HFFc6 (cell line): ENCODE measurements at places on chromosomes 5 and 9.

DNA sequence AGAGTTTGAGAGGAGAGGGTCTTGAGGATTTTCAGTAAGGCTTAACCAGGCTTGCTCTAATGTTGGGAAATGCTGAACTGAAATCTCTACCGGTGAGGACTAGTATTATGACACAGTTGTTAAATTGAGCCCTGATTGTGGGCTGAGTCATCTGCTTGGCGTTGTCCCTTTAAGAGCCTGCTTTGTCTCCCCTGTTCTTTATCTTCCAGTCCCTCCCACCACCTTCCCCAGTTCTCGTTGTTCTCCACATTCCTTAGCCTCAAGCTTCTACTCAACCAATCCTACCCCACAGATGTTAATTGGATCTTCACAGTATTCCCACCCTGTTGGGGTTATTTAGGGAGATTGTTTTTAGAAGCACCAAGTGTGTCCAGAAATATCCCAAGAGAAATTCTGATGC lies 57.6 kb downstream of the ANKRD55 start:
- H3K27me3 ChIP-seq, result no peaks in the 10 kb centered on the region
- H3K36me3 ChIP-seq, result no peaks in the 10 kb centered on the region
- peak overlapping the region; percentile 30 for H3K27ac ChIP-seq
- peak overlapping the region; percentile 31 for H3K4me3 ChIP-seq

GRCh38 chr5:2206293-2207108 lies 323.8 kb upstream of the IRX4 start:
- H3K27me3 ChIP-seq, result peaks cover 3% of the 10 kb centered on the region
- no peak for DNase-seq
- H3K27ac ChIP-seq, result no peak overlapping the region
- H3K4me3 ChIP-seq, result no peak overlapping the region
- no peaks in the 10 kb centered on the region for H3K4me1 ChIP-seq

DNA sequence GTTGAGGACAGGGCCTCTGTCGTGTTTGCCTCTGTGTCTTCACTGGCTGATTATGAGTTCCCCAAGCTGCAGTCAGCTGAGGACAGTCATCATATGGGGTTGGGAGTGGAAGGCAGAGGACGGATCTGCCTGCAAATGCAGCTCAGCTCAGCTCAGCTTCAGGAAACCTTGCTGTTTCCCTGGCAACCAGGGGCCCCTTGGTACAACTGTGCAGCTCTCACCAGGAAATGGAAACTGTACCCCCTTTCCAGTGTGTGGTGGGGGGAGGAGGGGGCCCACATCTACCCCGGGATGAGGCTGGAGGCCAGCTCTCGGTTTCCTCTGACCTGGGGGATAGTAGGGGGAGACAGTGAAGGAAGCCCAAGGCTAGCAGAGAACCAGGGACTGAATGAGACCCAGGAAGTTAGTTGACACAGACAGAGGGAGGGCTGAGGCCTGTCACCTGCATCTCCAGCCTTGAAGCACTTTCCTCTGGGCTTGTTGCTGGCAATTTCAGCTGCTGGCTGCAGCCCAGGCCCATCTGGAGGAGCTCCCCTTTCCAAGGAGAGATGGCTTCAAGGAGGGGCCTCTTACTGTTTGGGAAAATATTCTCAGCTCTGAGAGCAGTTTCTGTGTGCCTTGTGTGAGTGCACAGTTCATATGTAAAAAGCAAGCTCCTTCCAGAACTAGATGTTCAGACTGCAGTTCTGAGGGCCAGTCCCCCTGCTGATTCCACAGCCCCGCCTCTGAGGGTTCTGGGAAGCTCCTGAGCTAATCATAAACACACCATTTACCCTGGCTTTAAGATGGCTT lies 6.9 kb downstream of the ANXA6 start:
- peaks cover 46% of the 10 kb centered on the region for H3K36me3 ChIP-seq
- H3K27me3 ChIP-seq, result peaks cover 4% of the 10 kb centered on the region; the same call in 1 of the 2 replicates
- H3K4me1 ChIP-seq, result peaks cover 84% of the 10 kb centered on the region
- peak; percentile 43 for DNase-seq
- H3K4me3 ChIP-seq, result peak overlapping the region; percentile 36

DNA sequence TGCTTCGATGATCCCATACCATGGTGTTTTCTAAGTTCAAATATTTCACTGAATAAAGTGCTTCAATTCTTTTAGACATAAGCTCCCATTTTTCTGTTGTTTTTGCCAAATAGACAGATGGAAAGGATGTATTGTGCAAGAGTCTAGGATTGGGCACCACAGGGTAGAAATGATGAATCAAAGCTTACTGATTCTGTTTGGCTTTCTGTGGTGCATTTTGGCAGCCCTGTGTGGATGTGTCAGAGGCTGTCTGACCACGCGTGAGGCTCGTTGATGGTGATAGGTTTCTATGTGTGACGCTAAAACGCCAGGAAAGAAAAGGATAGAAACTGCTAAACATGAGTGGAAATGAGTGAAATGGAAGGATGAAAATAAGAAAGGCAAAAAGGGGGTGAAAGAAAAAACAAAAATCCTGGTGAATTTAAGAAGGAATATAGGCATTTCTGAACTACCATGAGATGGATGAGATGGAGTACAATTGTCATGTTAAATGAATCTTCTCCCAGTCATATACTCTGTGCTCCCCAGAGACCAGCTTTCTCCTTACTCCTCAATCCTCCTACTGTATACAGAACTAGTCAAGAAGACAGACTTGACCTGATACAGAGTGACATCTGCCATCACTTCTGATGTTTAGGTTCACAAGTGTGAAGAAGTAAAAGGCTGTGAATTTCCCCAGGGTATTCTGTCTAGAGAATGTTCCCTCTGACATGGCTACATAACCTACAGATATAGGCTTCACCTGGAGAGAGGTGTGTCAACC lies 54.4 kb downstream of the ANKH start:
- H3K27me3 ChIP-seq, result peaks cover 2% of the 10 kb centered on the region
- peak overlapping the region; percentile 60 for H3K4me3 ChIP-seq
- H3K36me3 ChIP-seq, result no peaks in the 10 kb centered on the region; the same call in 1 of the 2 replicates
- peak; percentile 78 for DNase-seq

DNA sequence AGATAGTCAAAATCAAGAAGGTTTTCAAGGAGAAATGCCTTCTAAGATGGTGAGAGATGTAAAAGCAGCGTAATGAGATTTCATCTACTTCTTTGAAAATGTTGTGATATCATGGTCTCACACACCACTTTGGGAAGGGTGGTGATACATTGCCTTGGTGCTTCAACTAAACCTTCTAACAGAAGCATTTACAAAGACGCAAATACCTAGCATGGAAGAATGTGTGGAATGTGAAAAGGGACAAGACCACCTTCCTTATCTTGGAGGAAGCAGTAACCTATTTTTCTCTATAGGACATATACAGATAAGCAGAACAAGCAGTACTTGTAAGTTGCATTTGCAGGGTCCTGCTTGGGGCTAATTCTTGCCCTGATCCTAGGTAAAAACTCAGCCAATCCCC lies 38.8 kb downstream of the PCA3 start:
- H3K27me3 ChIP-seq, result peaks cover 20% of the 10 kb centered on the region
- no peaks in the 10 kb centered on the region for H3K36me3 ChIP-seq
- no peak overlapping the region for H3K4me3 ChIP-seq
- H3K27ac ChIP-seq, result no peak overlapping the region
- no peaks in the 10 kb centered on the region for H3K4me1 ChIP-seq

DNA sequence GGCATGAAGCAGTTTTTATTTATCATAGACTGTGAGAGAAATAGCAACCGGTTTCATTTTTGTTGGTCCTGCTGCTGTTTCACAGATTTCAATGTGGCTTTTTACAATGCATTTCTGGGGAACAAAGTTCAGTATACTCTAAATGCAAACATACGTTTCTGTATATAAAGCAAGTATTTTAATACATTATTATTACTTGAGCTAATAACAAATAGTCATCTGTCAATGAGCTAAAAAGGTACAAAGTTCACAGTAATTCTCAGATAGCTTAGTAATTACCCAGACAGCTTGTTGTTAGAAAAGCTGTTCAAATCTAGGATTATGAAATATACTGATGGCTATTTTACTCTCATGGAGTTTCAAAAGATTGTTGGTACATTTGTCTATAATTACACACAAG lies 50.8 kb downstream of the PBX3 start:
- no peak for DNase-seq
- peaks cover 15% of the 10 kb centered on the region for H3K4me1 ChIP-seq
- H3K27me3 ChIP-seq, result no peaks in the 10 kb centered on the region
- peak overlapping the region; percentile 66 for H3K4me3 ChIP-seq
- 0 out of 2 replicates have a peak, but pooled peaks cover 4% of the 10 kb centered on the region for H3K36me3 ChIP-seq
- peak overlapping the region; percentile 58 for H3K27ac ChIP-seq

DNA sequence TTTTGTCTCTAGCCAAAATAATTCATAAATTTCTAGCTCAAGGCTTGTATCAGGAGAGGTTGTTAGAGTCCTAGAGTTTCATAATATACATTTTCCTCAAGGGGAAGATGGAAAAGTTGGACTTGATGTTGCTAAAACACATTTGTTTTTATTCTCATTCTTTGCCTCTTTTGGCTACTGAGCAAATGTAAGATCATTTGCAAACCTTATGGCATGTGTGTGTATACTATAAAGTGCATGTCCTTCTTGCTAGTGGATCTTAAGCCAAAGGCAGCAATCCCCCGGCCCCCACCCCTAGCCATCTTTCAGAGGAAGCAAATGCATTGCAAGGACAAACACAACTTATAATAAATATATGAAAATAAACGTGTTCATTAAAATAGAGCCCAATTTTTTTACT lies 43.0 kb downstream of the ADAMTSL1 start:
- no peak overlapping the region for H3K4me3 ChIP-seq
- H3K27ac ChIP-seq, result no peak overlapping the region
- H3K4me1 ChIP-seq, result peaks cover 30% of the 10 kb centered on the region; the same call in 1 of the 2 replicates

- H3K27me3 ChIP-seq, result peaks cover 2% of the 10 kb centered on the region
- H3K4me1 ChIP-seq, result no peaks in the 10 kb centered on the region
- no peaks in the 10 kb centered on the region for H3K36me3 ChIP-seq
- no peak overlapping the region for H3K4me3 ChIP-seq
- no peak overlapping the region for H3K27ac ChIP-seq
Observed at GRCh38 chr5:57878301-57878722, 395.7 kb upstream of the ACTBL2 start.

- H3K4me1 ChIP-seq, result peaks cover 10% of the 10 kb centered on the region; the same call in 1 of the 2 replicates
- peaks cover 13% of the 10 kb centered on the region for H3K27me3 ChIP-seq
- DNase-seq, result no peak
- H3K27ac ChIP-seq, result no peak overlapping the region
- no peak overlapping the region for H3K4me3 ChIP-seq
Observed at GRCh38 chr9:87386490-87387025, 111.1 kb upstream of the DAPK1 start.

DNA sequence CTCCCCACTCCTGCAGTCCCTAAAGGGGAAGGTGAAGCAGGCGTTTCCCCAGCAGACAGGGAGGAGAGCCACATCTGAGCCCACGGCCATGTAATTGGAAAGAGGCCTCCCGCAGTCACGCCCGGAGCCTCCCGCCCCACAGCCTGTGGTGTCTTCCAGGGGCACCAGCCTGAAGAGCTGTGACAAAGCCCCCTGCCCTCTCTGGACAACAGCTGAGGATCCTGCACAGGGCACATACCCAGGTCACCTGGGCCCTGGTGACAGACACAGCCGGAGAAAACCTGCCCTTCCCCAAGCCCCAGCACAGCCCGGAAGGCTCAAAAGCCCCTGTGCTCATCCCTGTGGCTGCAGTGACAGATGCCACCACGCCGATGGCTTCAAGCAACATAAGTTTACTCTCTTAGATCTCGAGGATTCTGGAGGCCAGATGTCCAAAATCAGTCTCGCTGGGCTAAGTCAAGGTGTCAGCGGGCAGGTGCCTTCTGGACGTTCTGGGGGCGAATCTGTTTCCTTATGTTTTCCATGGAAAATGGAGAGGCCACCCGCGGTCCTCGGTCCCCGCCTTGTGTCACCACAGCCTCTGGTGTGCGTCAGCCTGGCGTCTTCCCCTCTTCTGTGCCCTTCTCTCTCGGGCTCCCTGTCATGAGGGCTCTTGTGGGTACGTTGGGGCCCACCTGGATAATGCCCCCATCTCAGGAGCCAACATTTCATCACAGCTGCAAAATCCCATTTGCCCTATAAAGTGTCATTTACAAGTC lies 71.5 kb downstream of the PSMB7 start:
- peaks cover 17% of the 10 kb centered on the region for H3K36me3 ChIP-seq
- H3K27me3 ChIP-seq, result peaks cover 25% of the 10 kb centered on the region
- H3K27ac ChIP-seq, result peak overlapping the region; percentile 91
- H3K4me3 ChIP-seq, result peak overlapping the region; percentile 81; the same call in 1 of the 2 replicates
- DNase-seq, result no peak
- H3K4me1 ChIP-seq, result peaks cover 28% of the 10 kb centered on the region

GRCh38 chr9:96061293-96061987 lies 185.9 kb downstream of the ERCC6L2 start:
- H3K4me3 ChIP-seq, result no peak overlapping the region; the same call in 1 of the 2 replicates
- peak; percentile 19 for DNase-seq
- H3K4me1 ChIP-seq, result peaks cover 10% of the 10 kb centered on the region; the same call in 1 of the 2 replicates
- no peaks in the 10 kb centered on the region for H3K36me3 ChIP-seq
- no peak overlapping the region for H3K27ac ChIP-seq

- H3K4me1 ChIP-seq, result peaks cover 21% of the 10 kb centered on the region
- peak overlapping the region; percentile 95 for H3K4me3 ChIP-seq
- H3K27ac ChIP-seq, result peak overlapping the region; percentile 63
- no peaks in the 10 kb centered on the region; the same call in 1 of the 2 replicates for H3K27me3 ChIP-seq
Observed at GRCh38 chr9:128787659-128788058, 606 bp downstream of the TBC1D13 start.

DNA sequence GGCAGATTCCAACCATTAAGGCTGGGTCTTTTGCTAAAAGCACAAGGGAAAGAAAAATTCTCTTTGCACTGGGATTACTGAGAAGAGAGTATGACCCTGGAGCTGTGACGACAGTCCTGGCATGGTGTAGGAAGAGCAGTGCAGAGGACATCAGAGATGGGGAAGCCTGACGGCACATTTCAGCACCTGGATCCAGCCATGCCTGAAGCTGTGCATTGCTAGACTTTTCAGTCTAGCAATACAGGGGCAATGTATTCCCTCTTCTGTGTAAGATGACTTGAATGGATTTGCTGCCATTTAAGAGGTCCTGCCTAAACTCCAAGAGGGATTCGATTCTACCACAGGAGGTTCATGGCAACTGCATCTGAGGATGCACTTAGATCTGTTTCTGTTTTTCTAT lies 12.3 kb upstream of the MRNIP start:
- DNase-seq, result no peak
- H3K36me3 ChIP-seq, result peaks cover 17% of the 10 kb centered on the region
- H3K27me3 ChIP-seq, result no peaks in the 10 kb centered on the region; the same call in 1 of the 2 replicates
- H3K27ac ChIP-seq, result no peak overlapping the region

DNA sequence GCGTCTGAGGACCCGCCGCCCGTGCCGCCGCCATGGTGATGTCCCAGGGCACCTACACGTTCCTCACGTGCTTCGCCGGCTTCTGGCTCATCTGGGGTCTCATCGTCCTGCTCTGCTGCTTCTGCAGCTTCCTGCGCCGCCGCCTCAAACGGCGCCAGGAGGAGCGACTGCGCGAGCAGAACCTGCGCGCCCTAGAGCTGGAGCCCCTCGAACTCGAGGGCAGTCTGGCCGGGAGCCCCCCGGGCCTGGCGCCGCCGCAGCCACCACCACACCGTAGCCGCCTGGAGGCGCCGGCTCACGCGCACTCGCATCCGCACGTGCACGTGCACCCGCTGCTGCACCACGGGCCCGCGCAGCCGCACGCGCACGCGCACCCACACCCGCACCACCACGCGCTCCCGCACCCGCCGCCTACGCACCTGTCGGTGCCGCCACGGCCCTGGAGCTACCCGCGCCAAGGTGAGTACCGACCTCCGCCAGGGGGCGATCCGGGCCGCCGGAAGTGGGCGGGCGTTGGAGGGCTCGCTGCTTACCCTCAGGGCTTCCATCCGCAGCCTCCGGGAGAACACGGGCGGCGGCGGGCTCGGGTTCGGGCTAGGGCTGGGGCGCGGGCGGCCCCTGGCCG lies 8.5 kb downstream of the PRR7 start:
- H3K27me3 ChIP-seq, result peaks cover 18% of the 10 kb centered on the region
- peaks cover 16% of the 10 kb centered on the region for H3K4me1 ChIP-seq
- H3K4me3 ChIP-seq, result peak overlapping the region; percentile 65
- DNase-seq, result peak; percentile 40
- peaks cover 14% of the 10 kb centered on the region for H3K36me3 ChIP-seq
- H3K27ac ChIP-seq, result 0 out of 2 replicates have a peak overlapping the region, but pooled peaks have one; percentile 16

- peaks cover 17% of the 10 kb centered on the region for H3K4me1 ChIP-seq
- peaks cover 18% of the 10 kb centered on the region for H3K27me3 ChIP-seq
- H3K36me3 ChIP-seq, result no peaks in the 10 kb centered on the region
- no peak overlapping the region for H3K27ac ChIP-seq
- no peak overlapping the region for H3K4me3 ChIP-seq
- DNase-seq, result no peak
Observed at GRCh38 chr5:6417657-6418056, 31.0 kb upstream of the UBE2QL1 start.
